Left renal cortex interstitium (tissue), 4 donors: ENCODE measurements at places on chromosomes 3 and 15. TPM values are rescaled to one million over a fixed set of nuclear protein-coding genes. Genes with fewer than 3 reads are reported as not detected.
A peak's percentile ranks its signal among the peaks of the same experiment; 100 is the strongest.

GRCh38 chr15:66132251-66132816 is 121.2 kb downstream of the MEGF11 start:
- no peak for DNase-seq

DNA sequence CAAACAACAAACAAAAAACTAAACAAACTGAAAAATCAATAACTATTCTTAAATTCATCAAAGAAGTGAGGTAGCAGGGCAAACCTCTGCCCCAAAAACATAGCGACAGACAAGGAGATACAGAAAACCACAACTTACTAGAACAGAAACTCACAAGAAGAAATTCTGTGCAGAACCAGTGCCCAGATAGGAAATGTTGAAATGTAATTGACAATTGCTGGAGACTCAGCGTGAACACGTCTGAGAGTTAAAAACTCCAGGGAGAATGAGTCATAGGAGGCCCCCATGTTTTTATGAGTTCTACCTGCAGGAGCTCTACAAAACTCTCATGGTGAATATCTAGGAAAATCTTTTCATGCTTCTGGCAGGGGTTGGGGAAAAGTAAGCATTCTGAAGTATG is 95.5 kb upstream of the SETMAR start:
- no peak for DNase-seq

DNA sequence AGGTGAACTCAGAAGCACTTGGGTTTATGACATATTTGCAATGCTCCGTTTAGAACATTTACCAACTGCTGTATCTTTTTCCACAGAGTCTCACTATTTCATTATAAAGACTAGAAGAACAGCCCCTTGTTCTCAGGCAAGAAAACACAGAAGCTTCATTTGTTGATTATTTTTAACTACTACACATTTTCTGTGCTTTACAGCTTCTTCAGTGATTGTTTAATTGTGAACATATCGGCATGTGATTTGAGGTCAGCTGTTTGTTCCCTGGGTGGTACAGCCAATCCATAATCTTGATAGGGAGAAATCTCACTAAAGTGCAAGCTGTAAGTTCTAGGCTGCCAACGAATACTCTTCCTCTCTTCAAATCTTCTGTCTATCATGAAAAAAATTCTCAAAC is 31.0 kb upstream of the DLG1 start:
- DNase-seq: no peak

GRCh38 chr15:37517191-37517895 is 417.0 kb upstream of the MEIS2 start:
- no peak for DNase-seq

DNA sequence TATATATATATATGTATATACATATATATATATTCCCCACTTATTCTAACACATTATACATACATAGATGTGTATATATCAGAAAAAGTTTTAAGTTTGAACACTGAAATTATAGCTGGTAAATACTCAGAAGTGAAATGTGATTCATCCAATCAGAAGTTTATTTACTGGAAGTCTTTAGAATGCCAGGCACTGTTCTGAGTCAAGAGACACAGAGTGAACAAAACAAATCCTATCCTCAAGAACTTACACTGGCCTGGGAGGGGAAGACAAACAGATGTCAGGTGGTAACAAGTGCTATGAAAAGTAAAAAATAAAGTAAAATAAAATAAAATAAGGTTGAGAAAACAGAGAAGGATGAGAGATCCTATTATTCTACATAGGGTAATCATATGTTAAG is 13.4 kb downstream of the DHX36 start:
- DNase-seq: no peak

DNA sequence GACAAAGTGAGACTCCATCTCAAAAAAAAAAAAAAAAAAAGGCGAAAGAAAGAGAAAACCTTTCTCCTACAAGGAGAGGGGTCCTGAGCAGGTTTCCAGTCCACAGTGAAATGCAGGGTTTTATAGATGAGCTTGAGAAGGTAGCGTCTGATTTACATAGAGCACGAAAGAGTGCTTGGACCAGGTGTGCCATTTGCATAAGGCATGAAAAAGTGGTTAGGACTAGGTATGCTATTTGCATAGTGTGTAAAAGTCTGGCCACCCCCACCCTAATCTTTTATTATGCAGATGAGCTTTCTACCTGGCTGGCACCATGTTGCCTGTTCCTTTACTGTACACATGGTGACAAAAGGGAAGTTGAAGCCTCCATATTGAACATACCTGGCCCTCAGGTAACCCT is 13.6 kb upstream of the RNU6-1 start:
- DNase-seq: no peak

DNA sequence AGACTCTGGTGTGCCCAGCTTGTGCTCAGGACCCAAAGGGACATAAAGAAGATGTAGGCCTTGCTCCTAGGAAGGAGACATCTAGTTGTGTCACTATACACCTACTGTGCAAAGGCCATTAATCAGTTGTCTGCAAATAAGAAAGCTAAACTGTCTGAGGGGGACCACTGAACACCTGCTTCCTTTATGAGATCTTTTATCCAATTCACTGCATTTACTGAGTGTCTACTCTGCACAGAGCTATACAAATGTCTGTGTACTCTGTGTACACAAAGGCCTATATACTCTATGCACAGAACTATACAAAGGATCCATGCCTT is 124.8 kb downstream of the CTNNB1 start:
- no peak for DNase-seq

- peak; percentile 19 for DNase-seq
Measured at GRCh38 chr15:79431636-79432344, at the start of gene MINAR1. TSS of gene MINAR1 (plus strand) at chr15:79432336. CDS start at chr15:79456148, 23,812 bp downstream.

- DNase-seq: no peak
Measured at GRCh38 chr15:70859322-70859908, 5.5 kb upstream of the LARP6 start.

- DNase-seq: no peak
Measured at GRCh38 chr3:20319551-20319950, 133.5 kb upstream of the SGO1 start.

DNA sequence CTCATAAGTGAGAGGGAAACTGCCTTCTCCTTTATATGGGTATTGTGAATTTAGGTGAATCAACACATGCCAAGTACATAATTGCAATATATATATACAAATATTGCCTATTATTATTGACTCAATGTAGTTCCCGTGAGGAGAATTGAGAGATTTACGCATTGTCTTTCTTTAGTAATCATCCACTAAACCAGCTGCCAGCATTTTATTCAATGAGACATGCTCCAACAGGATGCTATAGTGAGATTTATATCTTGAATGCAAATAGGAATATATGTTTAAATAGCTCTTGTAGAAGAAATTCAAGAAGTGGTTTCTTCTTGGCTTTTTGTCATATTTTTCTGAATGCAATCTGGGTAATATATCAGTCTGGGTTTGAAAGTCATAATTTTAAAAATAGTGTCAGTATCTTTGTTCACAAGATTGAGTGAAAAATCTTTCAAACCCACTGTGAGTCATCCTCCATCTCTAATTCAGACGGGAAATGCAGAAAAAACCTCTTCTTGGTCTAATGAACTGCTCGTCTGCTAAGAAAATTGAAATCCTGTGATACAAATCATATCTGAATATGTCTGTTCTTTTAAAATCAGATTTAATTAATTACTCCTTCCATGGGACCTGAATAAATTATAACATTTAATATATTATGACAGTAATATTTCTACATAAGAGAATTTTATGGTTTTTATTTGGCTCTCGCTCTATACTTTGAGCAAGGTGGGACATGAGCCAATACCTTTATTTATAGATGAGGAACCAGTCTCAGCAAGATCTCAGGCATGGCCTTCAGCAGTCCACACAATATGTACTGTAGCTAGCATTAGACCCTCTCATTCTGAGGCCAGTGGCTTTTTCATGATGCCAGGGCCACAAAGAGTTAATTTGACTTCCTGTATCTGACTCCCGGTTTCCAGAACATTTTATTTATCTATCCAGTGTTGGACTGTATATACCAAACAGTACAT is 516.0 kb downstream of the GABRG3 start:
- no peak for DNase-seq

GRCh38 chr3:98536456-98537017 is 4.8 kb downstream of the GPR15 start:
- no peak for DNase-seq

GRCh38 chr3:152480282-152480953 is 211.7 kb downstream of the MBNL1 start:
- no peak for DNase-seq

- no peak for DNase-seq
Measured at GRCh38 chr3:195597848-195598247, 14.1 kb upstream of the APOD start.

- no peak for DNase-seq
Measured at GRCh38 chr3:50574444-50574831, 5.1 kb downstream of the HEMK1 start.

DNA sequence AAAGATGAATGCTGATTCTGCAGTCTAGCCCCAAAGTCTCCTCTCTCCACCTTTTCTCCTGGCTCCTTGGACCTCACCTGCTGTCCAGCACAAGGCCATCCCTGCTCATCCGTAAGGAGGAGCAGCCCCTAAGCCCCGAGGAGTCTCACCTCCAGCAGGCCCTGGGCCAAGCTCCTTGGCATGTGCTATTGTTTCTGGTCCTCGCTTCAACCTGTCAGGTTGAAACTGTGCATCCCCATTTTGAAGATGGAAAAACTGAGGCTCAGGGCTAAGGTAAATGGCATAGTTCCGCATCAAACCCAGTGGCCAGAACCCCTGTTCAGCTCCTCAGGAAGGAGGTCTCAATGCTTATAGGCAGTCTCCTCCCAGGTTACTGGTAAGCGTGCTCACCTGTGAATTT is 26.1 kb downstream of the CHDH start:
- no peak for DNase-seq

GRCh38 chr15:88986949-88987590 is 73.9 kb upstream of the MFGE8 start:
- no peak for DNase-seq

The CKMT1A gene
- polyA plus RNA-seq: 1.4 TPM

The DUOXA2 gene
- not detected for polyA plus RNA-seq

The NR1I2 gene
- polyA plus RNA-seq: 1.4 TPM

The GRK7 gene
- polyA plus RNA-seq: 0.13 TPM

The RETNLB gene
- not detected for polyA plus RNA-seq

The SLC12A1 gene
- 384 TPM for polyA plus RNA-seq

The PIGB gene
- 25.2 TPM for polyA plus RNA-seq

The CHRD gene
- polyA plus RNA-seq: 13.2 TPM

The SPINK8 gene
- not detected for polyA plus RNA-seq

The CNTN4 gene
- polyA plus RNA-seq: 31.2 TPM

The GJD2 gene
- polyA plus RNA-seq: not detected
